Bronchial smooth muscle cell (primary cell): ENCODE measurements at places on chromosomes 16 and 17. TPM values are rescaled to one million over a fixed set of nuclear protein-coding genes. Genes with fewer than 3 reads are reported as not detected.

NACA2 gene
- total RNA-seq: not detected in 2 replicates

DLX4 gene
- total RNA-seq: not detected in 2 replicates

COL1A1 gene
- 1,180 and 1,635 TPM in 2 replicates for total RNA-seq

CLDN7 gene
- 4.2 and 16.5 TPM in 2 replicates for total RNA-seq

SULT1A3 gene
- 1.3 and 1.7 TPM in 2 replicates for total RNA-seq

TNP2 gene
- not detected in 2 replicates for total RNA-seq

SYCE1L gene
- total RNA-seq: 0.17 and 0.32 TPM in 2 replicates

ETV4 gene
- total RNA-seq: 0.17 and 0.63 TPM in 2 replicates

UTS2R gene
- not detected in 2 replicates for total RNA-seq

CES5A gene
- total RNA-seq: not detected in 2 replicates

KRT9 gene
- not detected in 2 replicates for total RNA-seq

TMEM235 gene
- 0.16 TPM in 1 of 2 replicates, not detected in the other for total RNA-seq

KRT25 gene
- total RNA-seq: not detected in 2 replicates

PPY gene
- not detected in 2 replicates for total RNA-seq

ABCC3 gene
- total RNA-seq: 1.8 and 2.5 TPM in 2 replicates

NPIPA5 gene
- 0.79 and 2.3 TPM in 2 replicates for total RNA-seq

GAS7 gene
- 4.9 and 19.4 TPM in 2 replicates for total RNA-seq

WFIKKN2 gene
- total RNA-seq: under 0.01 and 0.16 TPM in 2 replicates

JPH3 gene
- total RNA-seq: under 0.01 TPM in 1 of 2 replicates, not detected in the other

RNF135 gene
- total RNA-seq: 7.0 and 8.5 TPM in 2 replicates

KRT13 gene
- 0.17 TPM in 1 of 2 replicates, not detected in the other for total RNA-seq

ZNF750 gene
- 0.09 TPM in 1 of 2 replicates, not detected in the other for total RNA-seq

CETP gene
- not detected in 2 replicates for total RNA-seq

ENPP7 gene
- not detected in 2 replicates for total RNA-seq

ABCC11 gene
- 0.26 and 0.32 TPM in 2 replicates for total RNA-seq

TP53TG3B gene
- total RNA-seq: not detected in 2 replicates

KRTAP29-1 gene
- total RNA-seq: not detected in 2 replicates

OR4D1 gene
- total RNA-seq: not detected in 2 replicates

HYDIN gene
- total RNA-seq: 0.26 and 0.63 TPM in 2 replicates

KRT33B gene
- total RNA-seq: not detected in 2 replicates

C16orf92 gene
- total RNA-seq: not detected in 2 replicates

EVPLL gene
- total RNA-seq: not detected in 2 replicates

NDRG4 gene
- total RNA-seq: 5.6 and 20.0 TPM in 2 replicates
